T-cell (primary cell): ENCODE measurements at places on chromosomes 3 and 15.

DNA sequence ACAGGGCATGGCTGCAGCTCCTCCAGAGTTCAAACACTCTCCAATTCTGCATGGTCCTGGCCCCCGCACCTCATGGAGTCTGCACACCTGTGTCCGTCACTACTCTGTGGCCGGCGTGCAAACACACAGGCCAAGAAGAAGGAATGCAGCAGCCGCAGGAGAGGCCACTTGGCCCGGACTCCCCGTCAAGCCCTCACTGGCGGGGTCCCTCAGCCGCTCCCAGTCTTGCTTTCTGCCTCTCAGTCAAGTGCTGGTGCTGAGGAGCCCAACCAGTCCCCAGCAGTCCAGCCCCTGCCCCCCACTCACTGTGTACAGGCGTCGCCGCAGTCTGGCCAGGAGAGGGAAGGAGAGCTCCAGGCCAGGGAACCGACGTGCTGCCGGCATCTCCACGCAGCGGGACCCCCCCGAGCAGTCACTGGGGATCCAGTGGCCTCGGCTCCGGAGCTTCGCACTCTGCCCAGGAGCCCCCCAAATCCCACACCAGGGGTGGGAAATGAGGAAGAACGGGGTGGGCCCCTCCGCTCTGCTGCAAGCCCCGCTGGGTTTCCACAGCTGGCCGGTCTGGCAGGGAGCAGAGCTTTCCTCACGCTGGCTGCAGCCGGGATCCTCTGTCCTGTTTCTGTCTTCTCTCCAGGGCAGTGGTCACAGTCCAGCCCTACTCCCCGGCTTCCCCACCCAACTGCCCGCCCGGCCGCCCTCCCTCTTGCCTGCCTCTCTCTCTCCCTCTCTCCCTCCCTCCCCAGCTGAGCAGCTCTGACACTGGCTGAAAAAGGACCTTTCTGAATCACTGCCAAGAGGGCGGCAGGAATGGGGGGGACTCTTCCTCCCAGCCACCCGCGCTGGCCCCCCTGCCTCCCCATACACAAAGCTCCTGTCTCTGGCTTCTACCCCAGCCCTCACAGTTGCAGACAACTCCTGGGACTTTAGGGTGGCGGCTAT is 16.0 kb downstream of the TNK2 start:
- no peak for DNase-seq

DNA sequence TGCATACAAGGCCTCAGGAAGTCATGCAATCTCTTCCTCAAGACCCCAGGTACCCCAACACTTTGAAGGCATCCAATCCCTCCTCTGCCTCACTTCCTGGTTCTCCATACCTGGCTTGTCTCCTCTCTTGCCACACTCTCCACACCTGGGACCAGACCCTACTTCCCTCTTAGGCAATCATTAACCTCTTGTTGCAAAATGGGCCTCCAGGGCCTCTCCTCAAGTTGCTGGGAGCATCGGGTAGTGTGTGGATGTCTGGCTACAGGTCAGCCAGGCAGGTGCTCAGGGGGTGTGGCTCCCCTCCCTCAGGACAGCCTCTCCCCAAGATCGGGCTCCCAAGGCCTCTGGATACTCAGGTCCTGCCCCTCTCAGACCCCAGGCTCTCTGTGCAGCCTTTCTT is 8.6 kb downstream of the PLA2G4E start:
- no peak for DNase-seq

GRCh38 chr3:187522293-187522692 is 147.9 kb downstream of the SST start:
- DNase-seq = no peak

- DNase-seq = no peak
Observed at GRCh38 chr15:50773389-50773788, 7.9 kb upstream of the SPPL2A start.
